T-helper 2 cell (primary cell): ENCODE measurements at places on chromosomes 7 and 10.

GRCh38 chr10:76350583-76350982, 919.2 kb downstream of the LRMDA start:
- no peak for DNase-seq

DNA sequence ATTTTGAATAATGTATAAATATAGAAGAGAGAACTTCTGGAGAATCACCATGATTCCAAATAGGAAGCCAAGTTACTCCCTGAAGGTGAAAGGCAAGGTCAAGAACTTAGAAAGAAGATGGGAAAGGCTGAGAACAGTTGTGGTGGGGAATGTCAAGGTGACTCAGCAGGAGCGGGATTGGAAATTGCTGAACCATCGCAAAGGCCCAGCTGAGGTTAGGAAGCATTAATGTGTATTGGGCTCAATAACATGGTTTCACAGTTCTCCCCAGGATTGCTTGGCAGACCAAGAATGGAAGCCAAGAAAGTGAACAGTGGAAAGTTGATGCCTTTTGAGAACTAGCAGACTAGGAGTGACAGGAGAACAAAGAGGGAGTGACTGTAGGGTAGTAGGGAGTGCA, 133.3 kb downstream of the VTI1A start:
- DNase-seq = no peak

DNA sequence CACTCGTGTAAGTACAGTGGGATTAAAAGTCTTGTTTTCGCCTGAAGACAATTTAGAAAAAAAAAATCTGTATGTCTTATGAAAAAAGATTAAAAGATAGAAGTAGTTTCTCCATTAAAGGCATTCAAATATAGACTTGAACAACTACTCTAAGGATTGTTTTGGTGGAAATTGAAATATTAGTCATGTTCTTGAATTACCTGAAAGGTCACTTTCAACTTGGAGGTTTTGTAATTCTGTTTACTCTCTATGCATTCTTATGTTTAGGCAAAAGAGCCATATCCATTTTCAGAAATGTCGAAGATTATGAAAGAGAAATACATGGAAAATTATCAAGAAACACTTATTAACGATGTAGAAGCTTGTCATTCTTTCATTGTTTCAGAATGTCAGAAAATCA, 373.7 kb downstream of the ARL4A start:
- no peak for DNase-seq

GRCh38 chr7:107641676-107642075, 19.0 kb upstream of the SLC26A4 start:
- no peak for DNase-seq
